HuH-7 (cell line): ENCODE measurements at places on chromosomes 1 and 21.
A peak's percentile ranks its signal among the peaks of the same experiment; 100 is the strongest.

DNA sequence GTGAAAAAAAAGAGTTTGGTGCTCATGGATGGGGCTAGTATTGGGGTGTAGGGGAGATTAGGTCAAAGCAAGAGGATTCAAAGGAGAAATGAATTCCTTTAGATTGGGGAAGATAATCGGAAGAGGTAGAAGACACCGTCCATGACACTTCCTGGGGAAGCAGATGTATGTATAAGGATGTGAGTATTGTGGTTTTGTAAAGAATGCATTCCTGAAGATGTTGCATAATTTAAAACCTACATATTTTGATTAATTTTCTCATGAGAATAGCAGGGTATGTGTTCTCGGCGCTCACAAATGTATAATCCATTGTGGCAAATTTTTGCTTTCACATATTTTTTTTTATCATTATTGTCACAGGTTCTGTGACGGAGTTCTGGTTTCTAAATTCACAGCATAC, 5.5 kb upstream of the LGALS8 start:
- DNase-seq = no peak

DNA sequence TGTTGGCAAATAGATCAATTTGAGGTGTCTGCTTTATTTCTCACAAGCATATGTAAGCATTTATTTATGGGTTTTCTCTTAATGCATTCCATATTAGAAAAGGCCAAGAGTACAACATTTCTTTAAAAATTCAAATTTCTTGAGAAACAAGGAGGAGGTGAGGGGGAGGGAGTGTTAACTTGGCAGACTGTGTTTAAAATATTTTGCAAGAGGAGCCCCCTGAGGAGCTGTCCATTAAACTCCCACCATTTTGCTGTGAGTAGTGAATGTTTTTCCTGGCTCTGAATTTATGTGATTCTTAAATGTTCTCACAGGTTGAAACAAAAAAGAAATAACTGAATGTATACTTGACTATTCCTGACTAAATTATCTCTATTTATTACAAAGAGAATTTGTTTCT, 363.8 kb downstream of the PTPRC start:
- no peak for DNase-seq

DNA sequence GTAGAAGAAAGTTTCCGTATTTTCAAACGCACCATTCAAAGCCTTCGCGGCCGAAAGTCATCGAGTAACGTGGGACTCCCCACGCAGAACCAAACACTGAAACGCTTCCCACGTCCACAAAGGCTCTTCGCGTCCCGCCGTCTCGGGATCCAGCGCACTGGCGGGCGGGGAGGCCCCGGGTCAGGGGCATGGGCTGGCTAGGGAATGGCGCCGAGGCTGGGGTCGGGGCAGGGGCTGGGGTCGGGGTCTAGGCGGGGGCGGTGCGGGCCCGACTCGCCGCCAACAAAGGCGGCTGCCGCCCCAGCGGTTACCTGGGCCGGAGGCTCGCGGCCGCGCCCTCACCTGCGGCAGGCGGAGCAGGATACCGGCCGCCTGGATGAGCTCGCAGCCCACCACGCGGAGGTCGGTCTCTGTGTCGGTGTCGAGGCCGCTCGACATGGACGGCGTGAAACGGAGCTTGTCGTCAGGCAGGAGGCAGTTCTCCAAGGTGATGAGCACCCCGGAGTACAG, 403 bp downstream of the CCNL2 start:
- no peak for DNase-seq

DNA sequence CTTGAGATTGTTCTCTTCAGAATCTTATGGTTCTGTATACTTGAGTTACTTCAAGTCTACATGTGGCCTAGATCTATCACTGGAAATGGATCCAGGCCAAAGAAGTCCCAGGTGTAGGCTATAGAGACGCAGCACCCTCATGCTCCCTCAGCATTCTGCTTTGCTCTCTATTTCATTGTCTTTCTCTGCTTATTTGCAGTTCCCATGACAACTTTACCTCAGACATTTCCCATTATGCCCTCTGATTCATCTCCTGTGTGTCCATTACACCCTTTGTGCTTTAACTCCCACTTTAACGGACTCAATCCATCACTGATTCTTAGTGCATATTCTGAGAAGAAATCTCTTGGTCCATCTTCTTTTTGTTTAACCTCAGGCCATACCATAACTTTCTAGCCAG, 236.9 kb upstream of the NRIP1 start:
- no peak for DNase-seq

DNA sequence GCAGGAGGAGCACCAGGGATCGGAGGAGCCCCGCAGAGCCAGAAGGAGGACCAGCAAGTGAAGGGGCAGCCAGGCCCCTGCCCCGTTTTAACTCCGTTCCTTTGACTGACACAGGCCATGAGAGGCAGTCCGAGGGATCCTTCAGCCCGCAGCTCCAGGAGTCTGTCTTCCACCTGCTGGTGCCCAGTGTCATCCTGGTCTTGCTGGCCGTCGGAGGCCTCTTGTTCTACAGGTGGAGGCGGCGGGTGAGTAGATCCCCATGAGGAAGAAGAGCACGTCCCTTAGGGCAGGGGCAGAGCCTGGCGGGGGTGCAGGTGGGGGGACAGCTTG, 13.3 kb downstream of the CSF1 start:
- no peak for DNase-seq

- DNase-seq = no peak
Observed at GRCh38 chr1:147651466-147651865, 18.9 kb downstream of the ACP6 start.

DNA sequence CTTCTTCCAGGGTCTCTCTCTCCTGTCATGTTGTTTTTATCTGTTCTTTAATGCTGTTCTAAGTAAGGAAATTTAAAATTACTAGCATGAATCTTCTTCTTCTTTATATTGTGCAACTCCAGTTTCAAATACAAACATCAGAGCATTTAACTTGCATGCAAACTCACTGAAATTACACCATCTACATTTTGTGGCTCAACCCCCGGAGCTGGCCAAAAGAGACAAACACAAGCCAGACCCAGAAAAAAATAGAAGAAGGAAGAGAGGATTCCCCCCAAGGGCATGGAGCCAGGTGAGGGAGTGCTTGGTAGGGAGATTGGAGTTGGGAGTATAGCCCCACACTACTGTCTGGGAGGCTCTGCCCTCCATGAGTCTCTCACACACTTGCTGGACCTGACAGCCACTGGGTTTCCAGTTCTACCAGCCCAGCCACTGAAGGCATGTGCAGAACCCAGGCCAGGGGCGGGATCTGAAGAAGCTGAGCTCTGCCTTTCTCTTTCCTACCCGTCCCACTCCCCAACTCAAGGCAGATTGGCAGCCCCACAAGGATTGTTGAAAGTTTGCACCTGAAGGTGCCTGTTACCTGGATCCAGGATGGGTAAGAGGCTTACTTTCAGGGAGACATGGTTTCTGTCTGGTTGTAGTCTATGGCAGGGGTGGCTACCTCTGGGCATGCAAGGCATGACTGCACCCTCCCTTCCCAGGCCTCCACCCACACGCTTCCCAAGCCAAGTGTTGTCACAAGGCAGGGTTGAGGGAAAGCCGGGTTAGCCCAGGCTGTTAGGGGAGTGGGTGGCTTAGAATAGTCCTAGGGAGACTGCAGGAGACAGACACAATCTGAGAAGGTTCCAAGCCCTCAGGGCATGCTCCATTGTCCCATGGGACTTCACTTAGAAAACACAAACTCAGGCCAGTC, 297.2 kb downstream of the TGFB2 start:
- no peak for DNase-seq

- no peak for DNase-seq
Observed at GRCh38 chr1:59072583-59072947, 224.3 kb upstream of the FGGY start.

DNA sequence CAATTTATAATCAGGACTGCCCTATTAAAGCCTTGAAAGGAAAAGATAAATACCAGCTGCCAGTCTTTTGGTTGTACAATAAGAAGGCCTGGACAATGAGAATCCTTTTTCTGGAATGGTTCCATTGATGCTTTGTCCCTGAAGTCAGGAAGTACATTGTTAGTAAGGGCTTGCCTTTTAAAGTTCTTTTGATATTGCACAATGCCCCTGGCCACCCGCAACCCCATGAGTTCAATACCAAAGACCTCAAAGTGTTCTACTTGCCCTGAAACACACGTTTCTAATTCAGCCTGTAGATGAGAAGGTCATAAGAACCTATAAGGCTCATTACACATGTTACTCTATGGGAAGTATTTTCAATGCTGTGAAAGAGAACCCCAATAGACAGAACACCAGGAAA, 112.1 kb downstream of the OLFM3 start:
- DNase-seq = no peak

DNA sequence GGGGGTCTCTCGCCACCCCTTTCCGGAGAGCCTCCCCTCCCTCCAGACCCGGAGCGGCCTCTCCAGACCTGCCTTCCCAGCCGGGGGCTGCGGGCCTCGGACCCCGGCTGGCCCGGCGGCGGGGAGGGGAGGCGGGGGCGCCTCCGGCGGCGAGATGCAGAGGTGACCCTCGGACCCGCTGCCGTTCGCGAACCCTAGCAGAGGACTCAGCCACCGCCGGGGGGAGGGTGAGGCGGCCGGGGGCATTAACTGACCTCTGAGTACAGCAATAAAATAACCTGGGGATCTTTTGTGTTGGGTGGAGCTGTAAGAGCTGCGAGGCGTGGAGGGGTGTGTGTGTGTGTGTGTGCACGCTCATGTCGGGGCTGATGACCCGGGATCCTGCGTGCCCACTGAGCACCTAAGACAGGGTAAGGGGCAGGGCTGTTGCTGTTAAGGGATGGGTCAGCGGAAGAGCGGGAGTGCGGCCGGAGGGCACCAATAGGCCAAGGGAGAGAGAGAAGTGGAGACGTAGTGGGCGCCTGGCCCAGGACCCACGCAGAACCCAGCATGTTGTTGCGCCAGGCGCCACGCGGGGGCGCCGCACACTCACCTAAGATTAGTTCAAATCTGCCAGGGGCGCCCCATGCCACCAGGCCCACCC, 6.3 kb downstream of the HAPLN2 start:
- DNase-seq = peak; percentile 56

DNA sequence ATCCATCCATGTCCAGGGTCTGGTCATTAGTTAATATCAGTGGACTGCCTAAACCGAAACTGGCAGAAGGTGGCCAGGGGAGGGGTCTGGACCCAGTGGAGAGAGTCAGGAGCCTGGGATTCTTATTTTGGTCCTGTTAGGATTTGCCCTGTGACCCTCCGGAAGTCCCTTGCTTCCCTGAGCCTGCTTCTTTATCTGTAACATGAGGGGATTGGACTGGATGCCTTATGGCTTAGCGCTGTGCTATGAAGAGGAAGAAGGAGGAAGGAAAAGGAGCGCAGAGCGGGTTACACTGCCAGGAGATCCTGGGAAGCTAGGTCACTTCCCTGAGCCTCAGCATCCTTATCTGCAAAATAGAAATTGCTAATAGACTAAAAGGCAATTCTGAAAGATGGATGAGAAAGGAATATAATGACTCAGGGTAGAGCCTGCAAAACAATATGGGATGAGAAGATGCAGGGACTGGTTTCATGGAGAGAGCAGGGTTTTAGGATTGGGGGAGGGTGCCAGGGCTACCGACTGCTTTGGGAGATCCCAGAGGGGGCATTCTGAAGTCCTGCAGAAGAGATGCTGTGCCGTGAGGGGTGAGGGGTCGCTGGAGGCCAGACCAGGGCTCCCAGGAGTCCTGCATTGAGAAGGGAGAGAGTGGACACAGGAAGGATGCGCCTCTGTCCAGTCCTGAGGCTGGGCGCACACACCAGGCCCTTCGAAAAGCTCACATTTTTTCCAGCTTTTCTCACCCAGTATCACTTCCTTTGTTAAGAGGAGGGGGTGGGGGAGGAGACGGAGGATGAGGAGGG, 460 bp upstream of the ADORA1 start:
- no peak for DNase-seq

- DNase-seq = no peak
Observed at GRCh38 chr1:165047994-165048393, 308.5 kb downstream of the LMX1A start.

- DNase-seq = no peak
Observed at GRCh38 chr1:87673309-87673708, 344.6 kb downstream of the LMO4 start.

DNA sequence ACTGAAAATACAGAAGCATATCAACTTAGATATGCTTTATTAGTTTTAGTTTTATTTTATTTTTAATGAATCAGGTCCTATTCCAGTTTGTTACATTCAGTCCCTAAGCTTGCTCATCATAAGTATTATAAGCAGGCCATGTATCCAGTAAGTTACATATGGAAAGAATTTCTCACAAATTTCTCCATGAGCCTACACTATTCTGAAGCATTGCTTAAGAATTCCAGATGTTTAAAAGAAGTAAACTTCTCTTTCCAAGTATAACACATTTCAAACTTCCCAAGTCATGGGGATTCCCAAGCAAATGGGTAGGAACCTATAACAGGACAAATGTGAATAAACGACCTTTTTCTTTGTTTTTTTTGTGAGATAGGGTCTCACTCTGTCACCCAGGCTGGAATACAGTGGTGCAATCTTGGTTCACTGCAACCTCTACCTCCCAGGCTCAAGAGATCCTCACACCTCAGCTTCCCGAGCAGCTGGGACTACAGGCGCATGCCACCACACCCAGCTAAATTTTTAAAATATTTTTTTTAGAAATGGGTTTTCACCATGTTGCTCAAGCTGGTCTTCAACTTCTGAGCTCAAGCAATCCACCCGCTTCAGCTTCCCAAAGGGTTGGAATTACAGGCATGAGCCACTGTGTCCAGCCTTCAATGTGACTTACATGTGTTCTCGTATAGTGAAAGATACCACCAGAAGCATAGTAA, 39.0 kb downstream of the ST7L start:
- no peak for DNase-seq

- DNase-seq = peak; percentile 46
Observed at GRCh38 chr1:36322786-36323635, 434 bp downstream of the EVA1B start.

DNA sequence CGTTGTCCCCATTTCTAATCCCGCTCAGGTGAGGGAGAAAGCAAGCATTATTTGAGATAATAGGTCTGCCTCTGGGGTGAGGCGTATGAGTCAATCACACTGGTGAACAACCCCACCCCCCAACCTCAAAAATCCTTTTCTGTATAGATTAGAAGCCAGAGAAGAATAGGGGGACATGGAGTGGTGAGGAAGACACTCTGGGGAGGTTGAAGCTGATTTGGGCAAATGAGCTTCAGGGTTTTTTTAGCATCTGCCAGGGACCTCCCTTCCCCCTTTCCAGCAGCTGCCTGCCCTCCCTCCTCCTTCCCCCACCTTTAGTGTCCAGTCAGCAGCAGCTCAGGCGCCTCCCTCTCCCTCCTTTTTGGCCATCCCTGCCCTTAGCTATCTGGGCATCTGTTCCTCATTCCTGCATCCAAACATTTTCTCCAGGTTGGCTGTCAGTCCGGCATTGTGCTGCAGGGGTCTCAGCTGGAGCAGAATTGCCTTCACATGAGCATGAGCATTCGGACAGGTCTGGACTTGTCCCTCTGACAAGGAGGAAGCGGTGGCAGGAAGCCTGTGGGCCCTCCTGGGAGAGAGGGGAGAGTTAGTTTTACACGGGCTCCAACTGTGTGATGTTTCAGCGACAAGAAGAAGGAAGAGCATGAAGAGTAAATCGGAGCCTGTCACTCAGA, 30.8 kb upstream of the PTGFRN start:
- DNase-seq = no peak

- peak; percentile 65 for DNase-seq
Observed at GRCh38 chr21:41612674-41613532, 104.9 kb upstream of the TMPRSS2 start.

GRCh38 chr1:48031676-48032075, 34.5 kb upstream of the TRABD2B start:
- DNase-seq = no peak
